MCF 10A (cell line): ENCODE measurements at places on chromosomes 2 and 18. TPM values are rescaled to one million over a fixed set of nuclear protein-coding genes. Genes with fewer than 3 reads are reported as not detected.

DNA sequence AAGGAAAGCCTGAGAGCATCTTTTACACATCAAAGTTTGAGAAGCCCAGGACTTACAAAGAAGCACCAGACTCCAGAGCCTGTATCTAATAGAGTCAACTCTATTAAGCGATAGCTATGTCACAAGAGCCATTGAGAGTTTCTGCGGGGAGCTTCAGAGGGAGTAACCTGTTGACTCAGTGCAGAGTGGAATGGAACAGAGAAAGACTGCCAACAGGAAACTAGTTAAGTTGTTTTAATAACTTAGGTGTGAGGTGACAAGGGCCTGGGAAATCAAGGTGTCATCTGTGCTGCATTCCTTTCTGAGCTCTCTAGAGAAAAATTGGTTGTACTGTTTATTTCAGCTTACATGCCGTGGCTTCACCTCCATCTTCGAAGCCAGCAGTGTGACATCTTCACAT, 513.8 kb upstream of the POU3F3 start:
- no peak for DNase-seq

- DNase-seq = peak; percentile 61
Observed at GRCh38 chr18:22591222-22591621, 173.5 kb upstream of the CTAGE1 start.

Gene ATP9B
- 25.5 and 34.4 TPM in 2 replicates for total RNA-seq

Gene DSC2
- 11.3 and 17.6 TPM in 2 replicates for total RNA-seq

GRCh38 chr2:67055387-67056304, 341.5 kb upstream of the ETAA1 start:
- DNase-seq = peak; percentile 13

Gene LHCGR
- not detected in 2 replicates for total RNA-seq

GRCh38 chr2:159045545-159046454, 77.4 kb downstream of the TANC1 start:
- no peak for DNase-seq

DNA sequence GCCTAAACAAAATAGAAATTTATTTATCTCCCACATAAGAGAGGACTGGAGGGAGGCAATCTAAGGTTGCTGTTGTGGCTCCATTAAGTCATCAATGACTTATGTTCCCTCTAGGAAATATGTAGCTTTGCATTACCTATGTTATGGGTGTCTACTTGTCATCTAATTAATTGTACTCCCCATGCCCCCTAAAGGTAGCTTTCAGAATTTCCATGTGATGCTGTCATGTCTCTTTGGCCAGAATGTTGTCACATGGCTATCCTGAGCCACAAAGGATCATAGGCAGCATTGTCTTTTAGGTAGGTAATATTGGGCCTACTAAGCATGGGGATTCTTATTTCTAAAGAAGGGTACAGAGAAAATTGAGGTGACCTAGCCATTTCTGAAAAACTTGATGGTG, 935.6 kb upstream of the FANCL start:
- peak; percentile 17 for DNase-seq

Gene USP37
- total RNA-seq = 11.6 and 16.4 TPM in 2 replicates

- no peak for DNase-seq
Observed at GRCh38 chr2:196105951-196106350, 37.3 kb upstream of the DNAH7 start.

- peak; percentile 84 for DNase-seq
Observed at GRCh38 chr2:222358876-222359275, 60.1 kb upstream of the PAX3 start.

Gene ERFE
- total RNA-seq = 14.5 and 18.1 TPM in 2 replicates

Gene HJURP
- 12.7 and 29.3 TPM in 2 replicates for total RNA-seq

Gene ACMSD
- not detected in 2 replicates for total RNA-seq

Gene NFATC1
- total RNA-seq = 2.0 and 3.7 TPM in 2 replicates

Gene EDAR
- 0.14 and 0.37 TPM in 2 replicates for total RNA-seq

GRCh38 chr2:229408356-229408755, 137.3 kb upstream of the PID1 start:
- DNase-seq = peak; percentile 97

Gene RNF152
- 1.7 and 2.9 TPM in 2 replicates for total RNA-seq

Gene FKBP1B
- total RNA-seq = 1.7 and 1.8 TPM in 2 replicates

Gene CROCC2
- not detected in 2 replicates for total RNA-seq

- no peak for DNase-seq
Observed at GRCh38 chr18:79442508-79443221, 46.9 kb downstream of the NFATC1 start.

Gene ANKRD30BL
- total RNA-seq = not detected in 2 replicates

Gene APLF
- 4.0 TPM in 2 replicates for total RNA-seq

Gene IL1RL2
- not detected in 2 replicates for total RNA-seq

Gene SNRNP27
- 68.9 and 81.0 TPM in 2 replicates for total RNA-seq

GRCh38 chr18:74351354-74351753, 35.7 kb downstream of the C18orf63 start:
- DNase-seq = peak; percentile 12

GRCh38 chr18:7846335-7846734, 279.2 kb downstream of the PTPRM start:
- no peak for DNase-seq

Gene MEP1B
- total RNA-seq = not detected in 2 replicates

Gene CCDC85A
- 0.16 and 0.20 TPM in 2 replicates for total RNA-seq

Gene PIEZO2
- 0.49 and 0.93 TPM in 2 replicates for total RNA-seq

GRCh38 chr2:70214953-70215549, 24.2 kb upstream of the C2orf42 start:
- no peak for DNase-seq

DNA sequence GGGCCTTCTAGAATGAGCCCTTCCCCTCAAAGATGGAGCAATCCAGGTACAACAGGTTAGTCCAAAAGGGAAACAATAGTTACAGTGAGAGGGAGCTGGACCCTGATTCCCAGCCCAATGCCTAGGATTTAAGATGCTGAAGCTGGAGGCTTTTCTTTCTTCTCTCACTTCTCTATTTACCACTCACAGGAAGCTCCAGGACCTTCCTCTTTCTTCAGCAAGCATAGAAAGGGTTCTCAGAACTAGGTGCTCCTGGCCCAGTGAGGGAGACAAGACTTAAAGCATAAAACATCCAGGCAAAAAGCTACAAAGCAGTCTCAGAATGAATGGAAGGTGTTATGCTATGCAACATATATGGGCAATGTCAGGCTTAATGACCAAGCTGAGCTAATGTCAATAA, 279.0 kb downstream of the SRBD1 start:
- DNase-seq = no peak

DNA sequence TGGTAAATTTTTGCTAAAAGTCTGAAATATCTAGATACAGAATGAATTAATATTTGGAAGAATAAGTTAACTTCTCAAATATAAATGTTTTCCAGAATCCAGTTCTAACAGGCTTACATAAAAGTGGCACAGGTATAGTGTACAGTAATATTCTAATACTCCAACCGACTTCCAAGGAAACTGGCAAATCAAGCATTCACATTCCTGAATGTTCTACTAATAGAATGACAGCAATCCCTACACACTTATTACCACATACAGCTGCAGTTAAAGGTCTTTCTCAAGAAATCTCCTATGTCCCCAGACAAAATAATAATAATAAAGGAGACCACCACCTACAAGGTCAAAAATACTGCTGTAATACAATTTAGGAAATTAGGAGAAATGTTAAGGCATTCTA, 31.9 kb downstream of the TMEM131 start:
- no peak for DNase-seq

GRCh38 chr2:5849562-5849961, 157.4 kb downstream of the SOX11 start:
- DNase-seq = no peak

DNA sequence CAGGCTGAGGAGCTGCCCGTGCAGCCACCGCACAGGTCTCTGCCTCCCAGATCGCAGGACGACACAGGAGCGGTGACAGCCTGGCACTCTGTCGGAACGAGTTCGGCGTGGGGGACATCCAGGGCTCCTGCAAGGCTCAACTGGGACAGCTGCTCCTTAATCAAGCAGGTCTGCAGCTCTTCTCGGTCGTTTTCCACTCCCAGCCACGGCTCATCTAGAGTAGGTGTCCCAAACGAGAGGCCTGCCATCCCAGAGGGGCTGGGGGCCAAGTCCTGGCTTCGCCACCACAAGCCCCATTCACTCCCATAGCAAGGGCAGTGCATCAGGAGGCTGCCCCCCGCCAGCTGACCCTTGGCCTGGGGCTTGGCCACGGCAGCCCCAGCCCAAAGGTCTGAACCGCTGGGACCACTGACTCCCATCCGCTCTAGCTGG, 22.5 kb downstream of the PASK start:
- no peak for DNase-seq

Gene RAB17
- total RNA-seq = 10.6 and 17.2 TPM in 2 replicates

DNA sequence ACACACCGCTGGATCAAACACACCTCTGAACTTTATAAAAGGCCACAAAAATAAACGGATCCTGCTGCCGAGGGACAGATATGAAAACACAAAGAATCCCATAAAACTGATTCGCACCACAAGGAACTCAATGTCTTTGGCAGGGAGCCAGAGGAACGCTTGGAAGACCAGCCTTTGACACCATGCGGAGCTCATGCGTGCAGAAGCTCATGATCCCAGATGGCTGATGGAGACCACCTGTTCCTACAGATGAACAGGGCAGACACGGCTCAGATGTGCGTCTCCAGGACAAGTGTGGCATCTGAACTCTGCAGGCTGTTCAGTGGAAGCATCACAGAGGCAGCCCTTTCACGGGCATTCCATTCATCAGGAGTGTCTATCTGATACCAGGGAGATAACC, 24.9 kb downstream of the COPS9 start:
- DNase-seq = no peak

- DNase-seq = peak; percentile 82
Observed at GRCh38 chr2:5164776-5165525, 527.2 kb upstream of the SOX11 start.

Gene AQP4
- total RNA-seq = not detected in 2 replicates

Gene DNAH6
- total RNA-seq = 0.14 and 0.76 TPM in 2 replicates

- DNase-seq = peak; percentile 17
Observed at GRCh38 chr2:105324732-105325131, 4.8 kb downstream of the TGFBRAP1 start.

- no peak for DNase-seq
Observed at GRCh38 chr2:71907503-71907902, 240.2 kb downstream of the CYP26B1 start.

Gene NMUR1
- total RNA-seq = not detected in 2 replicates

DNA sequence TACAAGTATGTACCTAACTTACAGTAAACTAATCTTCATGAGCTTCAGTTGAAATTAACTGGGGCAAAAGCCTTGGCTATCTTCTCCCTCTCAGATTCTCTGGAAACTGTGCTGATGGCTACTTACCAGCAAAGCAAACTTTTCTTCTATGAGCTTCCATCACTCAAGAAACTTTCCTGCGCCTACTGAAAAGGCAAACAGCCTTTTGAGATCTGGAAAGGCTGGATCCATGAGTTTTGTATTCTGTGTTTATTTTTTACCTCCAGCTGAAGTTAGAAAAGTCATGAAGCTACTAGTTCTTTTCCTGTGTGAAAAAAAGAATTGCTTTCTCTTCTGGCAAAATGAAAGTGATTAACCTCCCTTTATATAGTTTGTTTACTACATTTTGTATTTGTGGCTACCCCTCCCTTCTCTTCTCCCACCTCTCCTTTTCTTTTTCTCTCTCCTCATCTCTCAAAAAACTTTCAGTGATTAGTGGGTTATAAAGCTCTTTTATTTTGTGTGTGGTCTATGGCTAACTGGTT, 49.2 kb upstream of the RNF152 start:
- DNase-seq = no peak

- no peak for DNase-seq
Observed at GRCh38 chr2:168594778-168595177, 138.7 kb downstream of the CERS6 start.

Gene BMP10
- total RNA-seq = not detected in 2 replicates

DNA sequence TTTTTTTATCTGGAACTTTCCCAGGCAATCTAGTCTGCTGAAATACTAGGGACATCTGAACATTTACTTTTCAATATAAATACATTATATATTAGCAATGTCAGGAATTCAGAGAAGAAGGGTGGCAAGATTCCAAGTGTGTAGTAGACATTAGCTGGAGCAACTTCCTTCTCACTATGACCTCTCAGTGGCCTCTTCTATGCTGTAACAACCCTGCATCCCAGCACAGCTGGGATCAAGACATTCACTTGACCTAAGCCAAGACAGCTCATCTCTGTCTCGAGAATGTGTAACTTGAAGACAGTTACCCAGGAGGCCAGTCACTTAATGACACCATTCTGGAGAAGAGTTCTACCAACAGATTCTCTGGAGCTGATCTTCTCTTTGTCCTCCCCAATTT, 61.7 kb upstream of the RALBP1 start:
- DNase-seq = no peak

GRCh38 chr2:149733936-149734685, 146.5 kb upstream of the MMADHC start:
- DNase-seq = peak; percentile 33

GRCh38 chr2:31337197-31337596, 77.3 kb downstream of the XDH start:
- DNase-seq = no peak

DNA sequence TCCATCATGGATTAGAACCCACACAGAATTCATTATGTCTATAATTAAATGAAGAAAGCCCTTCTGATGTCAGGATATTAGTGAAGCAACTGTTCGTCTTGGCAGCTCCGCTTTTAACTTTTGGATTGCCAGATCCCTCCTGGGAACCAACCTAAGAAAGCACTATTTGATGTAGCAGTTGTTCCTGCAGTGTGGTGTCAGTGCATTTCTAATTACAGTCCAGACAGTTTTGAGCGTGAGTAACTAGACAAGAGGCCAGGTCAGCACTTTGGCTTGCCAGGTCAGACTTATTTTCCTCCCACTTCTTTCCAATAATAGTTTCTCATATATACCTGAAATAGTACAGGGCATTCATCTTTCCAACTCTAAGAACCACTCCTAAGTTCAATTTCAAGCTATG, 13.8 kb downstream of the NRXN1 start:
- DNase-seq = no peak

Gene FEV
- not detected in 2 replicates for total RNA-seq
